ENCODE measurements at places on chromosomes 11 and 22. TPM values are rescaled to one million over a fixed set of nuclear protein-coding genes. Genes with fewer than 3 reads are reported as not detected.

DNA sequence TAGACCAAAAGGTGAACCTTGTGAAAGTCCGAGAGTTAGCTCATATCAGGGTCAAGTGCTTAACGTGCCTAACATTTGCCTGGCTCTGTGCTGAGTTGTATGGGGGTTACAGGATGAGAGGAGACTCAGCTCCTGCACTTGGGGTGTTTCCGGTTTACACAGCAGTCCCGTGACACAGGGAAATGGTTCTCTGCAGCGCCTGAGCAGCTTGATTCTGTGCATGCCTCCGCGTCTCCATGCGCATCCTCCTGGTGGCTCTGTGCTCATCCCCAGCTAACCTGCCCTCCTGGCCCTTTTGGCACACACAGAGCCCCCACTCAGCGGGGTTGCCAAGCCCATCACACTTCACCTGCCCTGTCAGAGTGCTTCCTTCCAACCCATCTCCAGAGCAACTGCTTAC, 238.3 kb upstream of the TBCEL start:
- no peak for DNase-seq

GRCh38 chr11:63552921-63553320, 10.3 kb downstream of the PLAAT2 start:
- no peak for DNase-seq

GRCh38 chr11:131506348-131506747, 135.9 kb downstream of the NTM start:
- no peak for DNase-seq

The PC gene
- 6.8 TPM for total RNA-seq

- DNase-seq = no peak
These were observed 20.4 kb downstream of the LGR4 start for GRCh38 chr11:27452147-27452546.

Data from A172 (cell line).